ENCODE measurements at places on chromosomes 1 and 21.
A peak's percentile ranks its signal among the peaks of the same experiment; 100 is the strongest.

- DNase-seq = no peak
Observed at GRCh38 chr1:167864392-167865032, 49.4 kb downstream of the ADCY10 start.

GRCh38 chr1:50646526-50646925 lies 223.3 kb upstream of the DMRTA2 start:
- DNase-seq = no peak

DNA sequence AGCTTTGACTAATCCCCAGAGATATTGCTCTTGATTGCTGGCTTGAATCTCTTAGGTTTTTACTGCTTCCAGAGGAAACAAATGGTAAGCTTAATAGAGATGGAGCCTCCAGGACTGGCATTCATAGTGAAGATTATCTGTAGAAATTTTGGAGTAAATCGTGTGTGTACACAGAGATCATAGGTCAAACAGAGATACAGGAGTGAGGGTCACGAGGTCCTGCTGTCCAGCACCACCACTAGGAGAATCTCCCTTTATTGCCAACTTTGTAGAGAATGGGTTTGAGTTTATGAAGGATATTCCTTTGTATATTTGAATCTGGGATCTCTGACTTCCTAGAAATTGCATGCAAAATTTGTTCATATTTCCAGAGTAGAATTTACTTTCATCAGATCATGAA lies 7.8 kb upstream of the SERBP1 start:
- no peak for DNase-seq

- no peak for DNase-seq
Observed at GRCh38 chr1:242435200-242435599, 89.3 kb downstream of the PLD5 start.

GRCh38 chr1:205834751-205835150 lies 15.2 kb downstream of the PM20D1 start:
- no peak for DNase-seq

GRCh38 chr1:119674835-119675289 lies 26.8 kb upstream of the ZNF697 start:
- DNase-seq = peak; percentile 76

DNA sequence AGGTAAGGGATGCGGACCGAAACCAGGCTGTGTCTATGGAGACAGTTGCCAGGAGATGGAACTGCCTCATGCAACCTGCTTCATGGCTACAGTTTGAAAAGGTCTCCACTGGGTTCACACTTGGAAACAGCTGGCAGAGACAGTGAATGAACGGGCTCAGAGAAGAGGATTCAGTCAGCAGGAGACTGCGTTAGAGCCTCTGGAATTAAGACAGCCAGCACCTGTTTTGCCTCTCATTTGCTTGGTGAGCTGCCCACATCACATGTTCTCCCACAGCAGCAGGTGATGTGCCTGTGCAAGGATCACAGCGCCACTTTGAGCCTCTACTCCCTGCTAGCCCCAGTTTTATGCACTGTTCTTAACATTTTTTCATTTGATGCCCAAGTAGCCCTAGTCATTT lies 321.0 kb downstream of the PLPP3 start:
- DNase-seq = no peak

GRCh38 chr1:21634806-21635535 lies 34.2 kb downstream of the RAP1GAP start:
- no peak for DNase-seq

DNA sequence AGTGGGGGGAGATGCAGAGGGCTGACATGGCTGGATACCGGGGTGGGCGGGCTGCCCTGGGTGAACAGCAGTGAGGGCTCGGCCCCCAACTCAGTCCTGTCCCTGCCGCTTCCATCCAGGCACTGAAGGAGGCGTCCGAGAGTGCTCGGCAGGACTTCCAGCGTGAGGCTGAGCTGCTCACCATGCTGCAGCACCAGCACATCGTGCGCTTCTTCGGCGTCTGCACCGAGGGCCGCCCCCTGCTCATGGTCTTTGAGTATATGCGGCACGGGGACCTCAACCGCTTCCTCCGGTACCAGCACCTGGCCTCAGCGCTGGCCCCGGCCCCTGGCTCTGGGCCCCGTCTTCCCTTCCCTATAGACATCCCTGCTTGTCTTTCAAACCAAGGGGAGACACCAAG lies 15.6 kb downstream of the NTRK1 start:
- no peak for DNase-seq

Data from GM12865 (cell line).